ENCODE measurements at places on chromosomes 2 and 18.

DNA sequence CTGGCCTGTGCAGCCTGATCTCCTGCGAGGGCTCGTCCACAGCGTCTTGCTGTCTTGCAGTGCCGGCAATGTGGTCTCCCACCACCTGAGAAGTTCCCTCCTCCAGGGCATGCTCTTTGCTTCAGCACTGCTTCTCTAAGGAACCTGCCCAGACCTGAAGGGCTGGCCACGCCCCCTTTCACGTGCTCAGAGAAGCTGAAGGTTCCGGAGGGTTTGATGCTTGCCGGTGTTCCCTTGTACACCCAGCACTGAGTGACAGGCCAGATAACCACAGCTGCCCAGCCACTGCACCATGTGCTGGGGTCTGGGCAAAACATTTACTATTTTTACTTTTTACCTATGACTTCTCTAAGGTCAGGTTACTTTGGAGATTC, 1.7 kb upstream of the POLR2D start:
- peak; percentile 41 for DNase-seq

- no peak for DNase-seq
Observed at GRCh38 chr2:239543702-239544101, 142.9 kb upstream of the HDAC4 start.

- DNase-seq: no peak
Observed at GRCh38 chr2:25567406-25567805, 106.0 kb downstream of the DTNB start.

GRCh38 chr2:160687629-160688028, 194.0 kb upstream of the RBMS1 start:
- DNase-seq: no peak

DNA sequence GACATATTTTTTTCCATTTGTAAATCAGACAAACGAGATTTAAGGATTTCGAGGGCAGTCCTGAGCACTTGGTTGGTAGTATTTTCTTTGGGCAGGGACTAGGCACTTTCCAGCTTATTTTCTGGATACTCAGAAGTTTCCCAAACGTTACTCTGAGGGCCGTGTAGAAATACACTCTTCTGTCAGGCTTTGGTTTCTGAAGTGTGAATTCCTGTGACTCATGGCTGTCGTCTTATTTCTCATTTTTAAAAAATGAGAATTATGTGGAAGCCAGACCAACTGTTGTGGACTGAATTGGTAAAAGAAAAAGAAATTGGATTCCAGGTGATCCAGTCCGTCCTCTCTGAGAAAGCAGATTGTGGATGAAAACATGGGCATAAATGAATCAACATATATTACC, 658.6 kb upstream of the FANCL start:
- DNase-seq: no peak

DNA sequence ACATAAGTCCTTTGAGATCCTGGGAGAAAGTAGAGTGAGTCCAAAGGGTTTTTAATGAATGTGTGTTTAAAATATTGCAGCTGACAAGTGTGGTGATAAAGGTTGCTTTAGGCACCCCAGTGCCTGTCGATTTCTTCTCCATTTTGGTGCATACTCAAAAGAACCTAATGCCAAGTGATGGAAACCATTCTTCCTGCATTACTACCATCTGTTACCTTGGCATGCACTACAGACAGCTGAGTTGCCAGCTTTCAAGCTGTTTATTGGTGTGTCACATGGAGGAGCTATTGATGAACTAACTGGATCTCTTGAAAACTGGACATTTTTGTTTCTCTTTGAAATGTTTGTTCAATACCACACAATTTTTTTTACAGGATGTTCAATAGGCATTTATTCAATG, 350.0 kb downstream of the AKAIN1 start:
- no peak for DNase-seq

DNA sequence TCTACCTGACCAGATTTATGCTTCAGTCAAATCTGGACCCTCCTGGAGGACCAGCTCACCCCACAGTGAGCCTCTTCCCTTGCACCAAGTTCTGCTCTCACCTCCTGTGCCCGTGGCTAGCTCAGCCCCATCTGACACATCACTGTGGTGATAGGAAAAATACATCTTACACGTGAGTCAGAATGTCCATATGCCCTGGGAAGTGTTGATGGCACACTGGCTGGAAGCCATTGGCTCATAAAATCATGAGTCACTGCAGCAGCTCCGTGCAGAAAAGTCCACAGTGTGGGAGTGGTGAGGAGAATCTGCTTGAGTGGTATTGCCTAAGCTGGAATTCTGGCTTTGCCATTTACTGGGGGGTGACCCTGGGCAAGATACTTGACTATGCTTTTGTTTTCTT, 42.6 kb upstream of the RAPGEF4 start:
- DNase-seq: no peak

- no peak for DNase-seq
Observed at GRCh38 chr2:140786585-140786984, 1344.2 kb downstream of the LRP1B start.

DNA sequence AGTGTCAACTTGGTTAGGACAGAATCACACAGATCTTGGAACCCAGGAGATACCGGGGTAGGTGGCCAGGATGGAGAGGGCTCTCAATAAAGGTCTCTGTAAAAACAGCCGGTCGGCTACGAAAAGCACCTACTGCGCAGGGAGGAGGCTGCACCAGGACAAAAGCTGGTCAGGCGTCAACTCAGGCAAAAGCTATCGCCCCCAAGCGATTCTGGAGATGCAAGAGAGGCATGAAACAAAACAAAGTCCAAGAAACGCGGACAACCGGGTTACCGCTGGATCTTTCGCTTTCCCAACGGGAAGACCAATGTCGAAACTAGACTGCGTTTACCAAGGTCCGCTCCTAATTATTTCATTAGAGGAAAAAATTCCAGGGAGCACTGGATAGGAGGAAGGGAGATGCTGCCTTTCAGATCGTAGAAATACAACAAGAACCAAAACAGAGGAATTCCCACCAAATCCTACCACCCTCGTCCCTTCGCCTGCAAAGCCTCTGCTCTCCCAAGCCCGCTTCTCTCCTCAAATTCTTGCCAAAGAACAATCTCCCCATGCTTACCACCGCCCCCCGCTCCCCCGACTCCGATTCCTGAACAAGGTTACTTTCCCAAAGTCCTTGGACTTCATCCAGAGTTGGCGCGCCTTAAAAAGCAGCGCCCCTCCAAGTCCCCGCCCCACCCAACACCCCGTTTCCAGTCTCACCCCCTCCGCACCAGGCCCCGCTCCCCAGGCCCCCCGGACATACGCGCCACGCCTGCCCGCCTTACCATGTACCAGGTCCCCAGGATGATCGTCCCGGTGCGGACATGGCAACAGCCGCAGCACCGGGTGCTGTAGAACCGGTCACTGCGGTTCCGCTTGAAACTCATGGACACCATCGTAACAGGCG, 539 bp downstream of the LAPTM4A start:
- DNase-seq: peak; percentile 2

DNA sequence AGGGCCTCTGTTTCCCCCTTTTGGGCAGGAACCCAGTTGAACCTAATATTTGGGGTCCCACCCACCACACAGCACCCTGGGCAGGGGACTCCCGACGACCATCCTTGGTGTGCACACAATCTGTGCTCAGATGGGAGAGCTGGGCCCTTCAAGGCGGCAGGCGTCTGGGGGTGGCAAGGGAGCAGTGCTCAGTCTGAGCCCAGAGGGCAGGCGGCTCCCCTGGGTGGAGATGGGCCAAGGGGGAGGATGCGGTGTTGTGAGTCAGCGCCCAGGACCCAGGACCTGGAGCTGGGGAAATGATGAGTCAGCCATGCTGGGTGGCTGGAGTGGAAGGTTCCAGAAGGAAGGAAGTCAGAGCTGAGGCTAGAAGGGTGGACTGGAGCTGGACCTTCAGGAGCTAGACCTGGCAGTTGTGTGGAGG, 3.8 kb downstream of the PROM2 start:
- no peak for DNase-seq

DNA sequence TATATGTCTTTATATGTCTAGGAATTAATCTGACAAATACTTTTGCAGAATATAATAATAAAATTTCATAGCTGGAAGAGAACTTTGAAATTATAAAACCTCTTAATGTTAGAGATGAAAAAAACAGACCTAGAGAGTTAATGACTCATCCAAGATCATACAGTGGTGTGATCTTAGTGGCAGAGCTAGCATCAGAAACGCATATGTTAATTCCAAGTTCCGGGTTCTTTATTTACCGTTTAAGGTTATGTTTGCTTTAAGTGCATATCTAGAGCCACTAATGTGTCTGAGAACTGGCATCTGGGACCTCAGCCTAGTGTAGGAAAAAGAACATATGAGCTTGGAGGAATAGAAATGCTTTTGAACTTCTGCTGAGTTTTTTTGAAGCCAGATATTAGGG, 24.3 kb downstream of the CERS6 start:
- DNase-seq: no peak

DNA sequence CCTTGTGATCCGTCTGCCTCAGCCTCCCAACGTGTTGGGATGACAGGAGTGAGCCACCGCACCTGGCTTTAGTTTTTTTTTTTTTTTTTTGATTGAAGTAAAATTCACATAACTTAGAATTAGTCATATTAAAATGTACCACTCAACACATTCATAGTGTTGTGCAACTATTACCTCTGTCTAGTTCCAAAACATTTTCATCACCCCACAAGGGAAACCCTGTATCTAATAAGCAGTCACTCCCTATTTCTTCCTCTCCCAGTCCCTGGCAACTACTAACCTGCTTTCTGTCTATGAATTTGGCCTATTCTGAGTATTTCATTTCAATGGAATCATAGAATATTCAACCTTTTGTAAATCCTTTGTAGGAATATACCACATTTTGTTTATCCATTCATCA, 123.9 kb upstream of the FAM117B start:
- no peak for DNase-seq

GRCh38 chr2:154381931-154382794, 316.3 kb upstream of the KCNJ3 start:
- no peak for DNase-seq
